ENCODE measurements at places on chromosomes 12 and 14. TPM values are rescaled to one million over a fixed set of nuclear protein-coding genes. Genes with fewer than 3 reads are reported as not detected.

Gene KCNH3
- 3.7 TPM for total RNA-seq

Gene ARHGEF40
- total RNA-seq, result 11.4 TPM

Gene VEZT
- total RNA-seq, result 293 TPM

Gene BMAL2
- total RNA-seq, result 42.4 TPM

Gene CCDC88C
- 22.4 TPM for total RNA-seq

Gene POLE2
- total RNA-seq, result 5.3 TPM

Gene P2RX2
- not detected for total RNA-seq

Gene PLBD1
- 1.6 TPM for total RNA-seq

Gene KLRB1
- not detected for total RNA-seq

Gene LPAR5
- 0.41 TPM for total RNA-seq

Gene KCNJ8
- total RNA-seq, result 6.5 TPM

Gene CEBPE
- not detected for total RNA-seq
